G401 (cell line): ENCODE measurements at places on chromosomes 16 and 17.

- DNase-seq: peak; percentile 50
Measured at GRCh38 chr16:554640-555365, 5.4 kb upstream of the PRR35 start.

DNA sequence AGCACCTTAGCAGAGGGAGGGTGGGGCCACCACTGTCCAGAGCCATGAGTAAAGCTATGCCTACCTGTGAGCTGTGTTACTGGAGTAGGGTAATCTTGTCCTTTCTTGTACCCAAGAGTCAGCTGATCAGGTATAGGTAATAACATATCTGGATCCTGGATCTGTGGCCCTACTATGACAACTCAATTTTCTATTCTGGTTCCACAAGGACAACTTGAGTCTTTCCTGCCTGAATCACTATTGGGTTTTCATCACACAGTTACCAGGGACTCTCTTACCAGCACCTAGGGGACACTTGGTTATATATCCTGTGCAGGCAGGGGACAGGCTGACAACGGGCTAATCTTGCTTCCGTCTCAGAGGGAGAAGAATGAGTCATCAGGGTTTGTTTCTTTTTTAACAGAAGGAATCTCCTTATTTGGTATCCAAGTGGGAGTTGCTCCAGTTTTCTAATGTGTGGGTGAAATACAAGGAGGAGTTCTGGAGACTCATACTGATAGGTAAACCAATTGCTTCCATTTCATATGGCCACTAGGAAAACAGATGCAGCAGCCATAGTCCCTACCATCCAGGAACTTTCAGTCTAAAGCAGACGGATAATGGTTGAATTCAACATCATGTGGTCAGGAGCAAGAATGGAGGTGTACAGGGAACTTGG lies 6.8 kb downstream of the ZNF267 start:
- peak; percentile 43 for DNase-seq

- peak; percentile 32 for DNase-seq
Measured at GRCh38 chr17:51166987-51167931, 1.0 kb downstream of the NME2 start.

- DNase-seq: no peak
Measured at GRCh38 chr17:53837131-53837530, 14.4 kb downstream of the KIF2B start.

GRCh38 chr17:9279893-9280292 lies 258.6 kb downstream of the NTN1 start:
- DNase-seq: no peak

GRCh38 chr16:50326835-50327465 lies 41.8 kb downstream of the BRD7 start:
- peak; percentile 72 for DNase-seq
